ACHN (cell line): ENCODE measurements at places on chromosomes 13 and 19.

- no peak for DNase-seq
These were observed 118.0 kb downstream of the TSHZ3 start for GRCh38 chr19:31231237-31231636.

DNA sequence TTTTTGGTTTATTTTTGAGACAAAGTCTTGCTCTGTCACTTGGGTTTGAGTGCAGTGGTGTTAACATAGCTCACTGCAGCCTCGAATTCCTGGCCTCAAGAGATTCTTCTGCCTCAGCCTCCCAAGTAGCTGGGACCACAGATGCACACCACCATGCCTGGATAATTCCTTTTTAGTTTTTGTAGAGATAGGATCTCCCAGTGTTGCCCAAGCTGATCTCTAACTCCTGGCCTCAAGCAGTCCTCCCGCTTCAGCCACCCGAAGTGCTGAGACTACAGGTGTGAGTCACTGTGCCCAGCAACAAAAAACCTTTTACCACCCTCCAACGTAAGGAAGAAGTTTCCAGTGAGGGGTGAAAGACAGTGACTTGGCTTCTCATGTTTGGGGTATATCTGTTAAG is 81.1 kb upstream of the TSHZ3 start:
- DNase-seq: no peak

GRCh38 chr13:114105521-114106225 is 26.8 kb downstream of the RASA3 start:
- no peak for DNase-seq

- DNase-seq: no peak
These were observed 12.3 kb upstream of the GGACT start for GRCh38 chr13:100600915-100601314.

GRCh38 chr13:94217370-94217769 is 262.1 kb downstream of the DCT start:
- DNase-seq: no peak

GRCh38 chr13:67138970-67139369 is 91.2 kb downstream of the PCDH9 start:
- DNase-seq: no peak

- no peak for DNase-seq
These were observed 53.2 kb downstream of the NWD1 start for GRCh38 chr19:16772841-16773240.

GRCh38 chr19:1445185-1445931 is 4.6 kb upstream of the APC2 start:
- peak; percentile 67 for DNase-seq

DNA sequence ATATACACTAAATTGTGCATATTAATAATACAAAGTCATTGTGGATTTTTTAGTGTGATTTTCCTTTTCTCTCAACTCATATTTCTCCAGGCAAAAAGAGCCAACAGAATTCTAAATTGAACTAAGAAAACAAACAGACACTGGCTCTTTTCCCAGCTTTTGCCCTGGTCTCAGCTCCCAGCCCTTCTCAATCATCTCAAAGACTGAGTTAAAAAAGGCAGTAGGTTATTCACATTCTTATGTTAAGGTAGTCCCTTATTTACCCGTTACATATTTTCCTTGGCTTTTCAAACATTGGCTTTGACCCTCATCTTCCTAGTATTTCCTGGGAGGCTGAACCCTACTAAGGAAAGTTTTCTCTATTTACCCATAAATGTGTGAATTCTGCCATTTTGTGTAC is 753.6 kb downstream of the LIG4 start:
- no peak for DNase-seq

DNA sequence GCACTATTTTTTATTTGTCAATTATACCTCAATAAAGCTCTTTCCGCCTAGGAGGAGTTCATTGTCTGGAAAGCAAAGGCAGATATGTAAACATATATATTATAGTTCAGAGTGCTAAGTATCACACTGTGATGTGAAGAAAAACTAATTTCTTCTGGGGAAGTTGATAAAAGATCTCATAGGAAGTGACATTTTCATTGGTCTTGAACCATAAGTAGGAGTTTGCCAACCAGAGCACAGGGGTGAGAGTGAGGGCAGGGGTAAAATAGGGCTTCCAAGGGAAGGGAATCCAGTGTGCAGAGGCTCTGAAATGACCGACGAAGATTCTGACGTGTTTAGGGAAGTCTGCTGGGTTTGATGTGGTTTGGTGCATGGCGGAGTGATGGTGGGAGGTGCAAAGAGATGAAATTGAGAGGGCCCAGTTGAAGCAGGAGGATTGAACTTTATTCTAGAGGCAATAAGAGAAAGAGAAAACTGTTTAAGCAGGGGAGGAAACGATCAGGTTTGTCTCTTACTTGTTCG is 780 bp upstream of the GTF2F2 start:
- peak; percentile 44 for DNase-seq

GRCh38 chr13:46160471-46161066 is 21.4 kb downstream of the LCP1 start:
- DNase-seq: peak; percentile 40

GRCh38 chr13:102846261-102847015 is 606 bp downstream of the ERCC5 start:
- DNase-seq: peak; percentile 31

- no peak for DNase-seq
These were observed 201.7 kb downstream of the ABCC4 start for GRCh38 chr13:95099541-95099940.

DNA sequence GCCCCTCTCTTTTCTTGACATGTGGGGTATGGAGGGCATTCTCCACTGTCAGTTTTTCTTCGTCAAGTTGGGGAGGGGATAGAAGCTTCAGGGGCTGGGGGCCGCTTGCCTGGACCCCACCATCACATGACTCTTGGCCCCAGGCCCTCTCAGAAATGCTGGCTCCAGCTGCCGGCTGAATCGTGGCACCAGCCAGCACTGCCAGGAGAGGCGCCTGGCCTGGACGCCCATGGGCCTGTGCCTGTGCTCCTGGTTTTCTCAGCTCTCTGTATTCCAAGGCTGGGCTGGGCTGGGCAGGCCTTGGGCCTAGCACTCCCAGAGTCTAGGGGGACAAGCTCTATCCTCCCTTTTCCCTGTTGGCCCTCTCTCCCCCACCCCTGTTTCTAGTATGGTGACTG is 38.6 kb downstream of the LYL1 start:
- DNase-seq: no peak

GRCh38 chr13:31846961-31847752 is 107.8 kb downstream of the RXFP2 start:
- DNase-seq: no peak

- peak; percentile 7 for DNase-seq
These were observed 110.3 kb downstream of the NHLRC3 start for GRCh38 chr13:39148513-39148961.

DNA sequence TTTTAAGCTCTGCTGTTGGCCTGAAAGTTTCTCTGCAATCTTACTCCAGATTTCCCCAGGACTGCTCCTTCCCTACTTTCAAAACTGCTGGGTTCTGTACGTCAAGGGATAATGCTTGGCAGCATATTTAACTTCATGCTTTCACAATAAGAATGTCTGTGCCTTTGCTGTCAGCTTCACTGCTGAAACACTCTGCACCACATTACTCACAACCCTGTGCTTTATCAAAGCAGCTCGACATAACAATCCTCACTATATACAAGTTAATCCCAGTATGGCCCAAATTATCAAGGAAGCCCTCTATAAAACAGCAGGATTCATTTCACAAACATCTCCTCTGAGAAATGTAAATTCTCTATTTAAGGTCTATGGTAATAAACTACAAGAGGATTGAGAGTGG is 17.5 kb downstream of the LATS2 start:
- DNase-seq: no peak

- no peak for DNase-seq
These were observed 62.7 kb downstream of the COL4A1 start for GRCh38 chr13:110244071-110244830.

DNA sequence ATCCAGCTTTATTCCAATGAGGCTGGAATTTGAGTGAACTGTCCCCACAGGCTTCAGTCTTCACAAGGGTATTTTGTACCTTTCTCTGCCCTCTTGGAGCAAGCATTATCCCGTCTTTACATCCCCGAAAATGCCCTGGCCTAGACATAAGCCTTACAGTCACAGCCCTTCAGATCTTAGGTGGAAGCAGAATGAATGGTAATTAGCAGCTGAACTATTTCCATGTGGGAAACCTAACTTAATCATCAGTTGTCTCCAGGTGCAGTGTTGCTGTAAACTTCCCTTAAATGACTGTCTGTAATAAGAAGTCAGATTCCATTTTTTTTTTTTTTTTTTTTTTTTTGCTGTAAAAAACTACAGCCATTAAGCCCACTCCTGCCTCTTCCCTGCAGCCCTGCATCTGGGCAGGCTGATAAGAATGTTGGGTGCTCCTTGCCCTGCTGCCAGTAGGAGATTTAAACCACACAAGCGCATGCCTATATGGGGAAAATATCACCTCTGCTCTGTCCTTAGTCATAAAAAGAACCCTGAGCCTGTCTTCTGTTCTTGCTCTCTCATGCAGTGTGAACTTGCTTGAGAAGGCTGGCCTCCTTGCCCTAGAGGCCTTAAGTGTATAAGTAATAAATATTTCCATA is 426.8 kb upstream of the SLITRK5 start:
- no peak for DNase-seq

DNA sequence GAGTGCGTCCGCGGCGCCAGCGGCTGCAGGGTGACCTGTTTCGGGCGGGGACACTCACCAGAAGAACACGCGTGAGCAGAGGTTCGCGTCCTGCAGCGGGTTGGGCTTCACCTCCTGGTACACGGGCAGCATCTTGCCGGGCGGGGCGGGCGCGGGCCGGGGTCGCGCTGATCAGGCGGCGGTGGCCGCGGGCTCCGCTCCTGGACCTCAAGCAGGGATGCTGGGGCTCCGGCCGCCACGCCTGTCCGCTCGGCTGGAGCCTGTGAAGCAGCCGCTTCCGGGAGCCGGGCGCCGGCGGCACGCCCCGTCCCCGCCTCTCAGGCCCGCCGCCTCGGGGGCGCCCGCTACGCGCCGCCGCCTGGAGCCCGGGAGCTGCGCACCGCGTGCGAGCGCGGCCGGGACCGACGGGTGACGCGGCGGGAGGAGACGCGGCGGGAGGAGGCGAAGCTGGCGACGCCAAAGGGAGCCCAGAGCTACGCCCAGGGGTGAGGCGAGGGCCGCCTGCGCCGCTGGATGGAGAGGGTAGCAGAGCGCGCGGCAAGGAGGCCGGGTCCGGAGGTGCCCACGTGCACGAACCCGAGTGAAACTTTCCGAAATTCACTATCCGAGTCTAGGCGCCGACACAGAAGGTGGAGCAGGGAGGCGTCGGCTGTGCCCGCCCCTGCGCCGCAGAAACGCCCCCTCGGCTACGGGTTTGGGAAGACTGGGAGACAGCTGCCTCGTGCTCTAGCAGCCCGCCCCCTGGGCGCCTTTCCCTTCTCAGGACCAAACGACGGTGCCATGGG is at the start of gene ABCC4:
Gene ABCC4, minus strand, starts transcription at position 269 of the 785 bp plus-strand sequence. Its CDS starts 137 bp downstream, at position 132.
- peak; percentile 80 for DNase-seq

GRCh38 chr13:51243832-51244231 is 21.6 kb downstream of the FAM124A start:
- DNase-seq: no peak

- no peak for DNase-seq
These were observed 22.6 kb upstream of the SLAIN1 start for GRCh38 chr13:77674852-77675251.

GRCh38 chr13:106714271-106714982 is 146.5 kb upstream of the ARGLU1 start:
- no peak for DNase-seq

- peak; percentile 56 for DNase-seq
These were observed 24.2 kb upstream of the C1QTNF9B start for GRCh38 chr13:23921451-23921888.

GRCh38 chr13:33697926-33698325 is 120.0 kb upstream of the RFC3 start:
- no peak for DNase-seq

GRCh38 chr19:41887711-41888382 is 4.9 kb downstream of the ARHGEF1 start:
- DNase-seq: no peak

DNA sequence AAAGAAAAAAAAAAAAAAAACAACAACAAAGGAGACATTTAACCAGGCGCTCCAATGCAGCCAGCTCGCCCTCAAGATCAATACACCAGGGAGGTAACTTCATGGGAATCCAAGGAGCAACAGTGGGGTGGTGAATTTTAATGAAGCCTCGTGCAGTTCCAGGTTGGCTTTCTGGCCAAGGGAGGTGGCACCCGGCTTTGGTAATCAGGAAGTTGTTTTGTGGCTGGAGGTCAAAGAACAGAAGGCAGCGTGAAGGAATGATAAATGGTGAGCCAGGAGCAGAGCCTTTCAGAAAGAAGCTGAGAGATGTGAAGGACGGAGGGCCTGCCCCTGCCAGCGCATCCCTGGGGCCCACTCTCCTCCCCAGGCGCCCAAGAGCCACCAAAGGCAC is 188.2 kb upstream of the TSC22D1 start:
- no peak for DNase-seq

GRCh38 chr19:41193430-41194156 is 574 bp downstream of the CYP2S1 start:
- DNase-seq: no peak

DNA sequence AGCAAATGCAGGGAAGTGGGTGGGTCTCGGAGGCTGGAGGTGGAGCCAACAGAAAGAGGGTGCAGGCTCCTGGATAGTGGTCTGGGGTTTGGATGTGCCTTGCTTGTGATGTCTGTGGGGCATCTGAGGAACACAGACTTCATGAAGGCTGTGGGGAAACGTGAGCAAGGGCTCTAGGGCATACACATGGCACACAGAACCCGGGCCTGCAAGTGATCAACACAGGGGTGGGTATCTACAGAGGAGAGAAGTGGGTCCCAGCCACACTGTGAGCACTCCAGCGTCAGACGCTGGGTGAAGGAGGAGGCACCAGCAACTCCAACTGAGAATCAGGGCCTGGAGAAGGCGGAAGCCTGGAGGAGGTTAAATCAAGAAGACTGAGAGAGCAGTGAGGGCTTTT is 5.4 kb upstream of the UBE2M start:
- DNase-seq: no peak

- DNase-seq: no peak
These were observed 16.2 kb upstream of the AP1M2 start for GRCh38 chr19:10603084-10603872.

DNA sequence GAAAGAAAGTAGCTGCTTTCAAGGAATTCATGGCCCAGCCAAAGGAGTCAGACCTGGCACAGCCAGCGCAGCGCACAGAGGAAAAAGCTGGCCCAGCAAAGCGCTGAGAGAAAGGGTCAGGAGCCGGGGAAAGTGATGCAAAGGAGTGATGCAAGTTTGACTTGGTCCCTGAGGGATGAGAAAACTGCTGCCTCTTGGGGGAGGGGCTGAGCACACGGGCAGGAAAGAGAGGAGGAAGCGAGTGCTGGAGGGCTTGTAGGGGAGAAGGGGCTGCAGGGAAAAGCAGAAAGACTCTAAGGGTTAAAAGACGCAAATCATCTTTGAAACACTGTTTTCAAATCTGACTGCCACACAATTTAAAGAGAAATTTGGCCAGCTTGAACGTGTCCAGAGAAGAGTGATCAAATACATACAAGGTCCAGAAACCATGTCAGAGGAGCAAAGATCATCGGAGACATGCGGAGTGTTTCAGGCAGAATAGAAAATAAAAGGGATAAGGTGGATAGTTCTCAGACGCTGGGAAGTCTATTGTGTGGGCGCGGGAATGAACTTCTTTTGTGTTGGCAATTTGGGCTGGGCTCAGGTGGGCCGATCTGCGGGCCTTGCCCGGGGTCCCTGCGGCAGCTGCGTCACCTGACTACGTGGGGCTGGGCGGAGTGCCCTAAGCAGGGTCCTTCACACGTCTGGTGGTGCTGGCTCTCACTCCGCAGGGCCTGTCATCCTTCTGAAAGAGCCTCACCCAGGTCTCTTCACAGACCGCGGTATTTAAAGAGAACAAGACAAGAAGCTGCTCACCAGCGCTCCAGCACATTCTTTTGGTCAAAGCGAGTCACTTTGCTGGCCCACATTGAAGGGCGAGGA is 18.1 kb downstream of the N4BP2L1 start:
- no peak for DNase-seq

GRCh38 chr13:68173111-68173510 is 943.0 kb upstream of the PCDH9 start:
- DNase-seq: no peak
